EL (cell line): ENCODE measurements at places on chromosomes 3 and 15.

DNA sequence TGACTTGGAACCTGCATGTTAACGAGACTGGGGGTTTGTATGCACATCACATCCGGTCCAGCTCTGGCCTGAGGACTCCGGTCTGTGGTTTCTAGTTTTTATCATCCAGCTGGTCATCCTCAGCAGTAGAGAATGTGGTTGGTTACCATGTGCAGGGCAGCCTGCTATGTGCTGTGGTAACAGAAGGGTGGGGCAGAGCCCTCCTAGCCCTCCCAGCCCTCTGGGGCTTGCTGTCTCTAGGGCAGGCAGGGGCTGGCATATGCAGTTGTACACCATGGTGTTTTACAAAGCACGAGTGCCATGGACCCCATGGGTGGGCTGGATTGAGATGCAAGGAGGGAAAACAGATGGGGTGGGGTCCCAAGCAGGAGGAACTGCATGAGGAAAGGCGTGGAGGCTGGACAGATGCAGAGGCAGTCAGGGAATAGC is 70.2 kb downstream of the APBA2 start:
- DNase-seq = peak; percentile 86

DNA sequence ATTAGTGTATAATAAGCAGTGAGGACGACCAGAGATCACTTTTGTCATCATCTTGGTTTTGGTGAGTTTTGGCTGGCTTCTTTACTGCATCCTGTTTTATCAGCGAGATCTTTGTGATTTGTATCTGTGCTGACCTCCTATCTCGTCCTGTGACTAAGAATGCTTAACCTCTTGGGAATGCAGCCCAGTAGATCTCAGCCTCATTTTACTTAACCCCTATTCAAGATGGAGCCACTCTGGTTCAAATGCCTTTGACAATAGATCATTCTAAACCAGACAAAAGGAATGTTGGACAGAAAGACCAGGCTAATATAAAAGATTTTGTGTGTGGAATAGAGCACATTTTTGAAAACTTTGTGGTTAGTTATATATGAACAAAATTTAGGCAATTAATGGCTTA is 618.5 kb upstream of the BCHE start:
- no peak for DNase-seq

- DNase-seq = no peak
These were observed 61.0 kb downstream of the PLXNA1 start for GRCh38 chr3:127043731-127044510.

DNA sequence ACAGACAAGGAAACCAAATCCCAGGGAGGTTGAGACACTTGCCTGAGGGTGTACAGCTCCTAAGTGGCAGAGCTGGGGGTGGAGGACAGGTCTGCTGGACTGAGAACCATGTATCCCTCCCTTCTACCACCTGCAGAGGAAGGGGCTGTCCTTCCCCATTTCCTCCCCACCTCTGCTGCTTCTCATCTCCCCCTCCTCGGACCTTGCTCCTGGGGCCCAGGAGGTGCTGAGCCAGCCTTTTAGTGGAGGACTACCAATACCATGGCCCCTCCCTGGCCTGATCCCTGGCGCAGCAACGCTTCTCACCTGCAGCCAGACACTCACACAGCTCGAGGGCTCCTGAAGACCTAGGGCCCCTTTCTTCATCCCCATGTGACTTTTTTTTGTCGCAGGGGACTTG is 50.4 kb downstream of the IDH2 start:
- DNase-seq = no peak

- no peak for DNase-seq
These were observed 287.1 kb upstream of the SUCLG2 start for GRCh38 chr3:67941433-67942030.

DNA sequence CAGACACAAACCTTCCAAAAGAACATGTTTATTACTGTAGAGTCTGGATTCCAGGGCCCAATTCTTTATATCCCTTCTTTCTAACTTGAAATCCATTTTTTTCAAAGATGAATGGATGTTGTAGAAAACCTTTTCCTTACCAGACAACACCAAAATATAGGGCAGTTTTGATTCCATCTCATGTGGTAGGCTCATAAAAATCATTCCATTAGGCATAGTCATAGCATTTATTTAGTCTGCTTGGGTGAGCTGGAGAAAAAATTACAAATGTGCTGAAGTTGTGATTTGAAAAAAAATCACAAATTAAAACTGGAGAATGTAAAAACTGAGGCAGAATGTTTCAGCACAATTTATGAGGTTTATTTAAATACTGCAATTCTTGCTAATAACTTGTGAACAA is 199.3 kb upstream of the TBC1D5 start:
- peak; percentile 1 for DNase-seq

DNA sequence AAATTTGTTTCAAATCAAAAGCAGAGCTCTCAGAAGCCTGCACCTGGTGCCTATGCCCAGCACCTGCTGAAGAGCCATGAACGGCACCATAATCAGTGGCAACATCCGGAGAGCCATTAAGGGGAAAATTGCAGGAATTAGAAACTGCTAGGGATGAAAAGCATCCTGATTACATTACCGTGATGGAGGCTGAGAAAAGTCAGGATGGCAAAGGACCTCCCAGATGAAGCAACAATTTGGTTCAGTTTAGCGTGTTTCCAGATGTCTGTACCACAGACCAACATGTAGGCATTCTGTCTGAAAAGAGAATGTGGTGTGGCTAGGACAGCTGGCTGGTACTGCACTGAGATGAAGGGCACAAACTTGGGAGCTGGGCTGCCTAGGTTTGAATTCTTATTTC is 106.1 kb downstream of the EOMES start:
- DNase-seq = no peak

DNA sequence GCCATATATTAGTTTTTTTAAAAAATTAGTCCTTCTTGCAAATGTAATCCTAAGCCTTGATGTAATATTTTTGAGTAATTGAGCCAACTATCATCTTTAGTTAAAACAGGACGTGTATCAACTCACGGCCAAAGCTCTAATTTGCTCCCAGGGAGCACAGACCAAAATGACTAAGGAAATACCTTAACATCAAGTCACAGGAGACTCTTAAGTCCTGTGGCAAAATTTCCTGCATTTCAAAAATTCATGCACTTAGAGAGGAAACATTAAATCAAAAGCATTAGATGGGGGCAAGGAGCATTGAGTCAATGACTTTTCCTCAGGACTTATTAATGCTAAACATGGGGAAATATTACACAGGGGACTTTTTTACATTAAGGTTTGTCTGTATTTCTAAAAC is 276.0 kb downstream of the MFSD1 start:
- peak; percentile 93 for DNase-seq

DNA sequence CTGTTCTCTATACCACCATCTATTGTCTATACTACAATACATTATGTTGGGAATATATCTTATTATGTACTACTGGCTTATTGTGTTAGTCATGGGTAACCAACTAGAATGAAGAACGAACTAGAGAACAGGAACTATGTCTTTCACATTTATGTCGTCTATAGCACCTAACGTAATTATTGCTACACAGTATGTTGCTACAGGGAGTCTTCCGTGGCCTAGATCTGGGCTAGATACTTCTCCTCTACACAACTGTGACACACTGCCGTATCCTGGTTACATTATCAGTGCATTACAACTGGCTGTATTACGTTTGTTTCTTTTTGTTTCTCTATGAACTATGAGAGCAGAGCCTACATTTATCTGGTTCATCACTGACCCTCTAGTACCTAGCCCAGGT is 34.0 kb downstream of the SCG5 start:
- DNase-seq = no peak

GRCh38 chr3:146386936-146387335 is 82.4 kb downstream of the PLSCR2 start:
- no peak for DNase-seq

DNA sequence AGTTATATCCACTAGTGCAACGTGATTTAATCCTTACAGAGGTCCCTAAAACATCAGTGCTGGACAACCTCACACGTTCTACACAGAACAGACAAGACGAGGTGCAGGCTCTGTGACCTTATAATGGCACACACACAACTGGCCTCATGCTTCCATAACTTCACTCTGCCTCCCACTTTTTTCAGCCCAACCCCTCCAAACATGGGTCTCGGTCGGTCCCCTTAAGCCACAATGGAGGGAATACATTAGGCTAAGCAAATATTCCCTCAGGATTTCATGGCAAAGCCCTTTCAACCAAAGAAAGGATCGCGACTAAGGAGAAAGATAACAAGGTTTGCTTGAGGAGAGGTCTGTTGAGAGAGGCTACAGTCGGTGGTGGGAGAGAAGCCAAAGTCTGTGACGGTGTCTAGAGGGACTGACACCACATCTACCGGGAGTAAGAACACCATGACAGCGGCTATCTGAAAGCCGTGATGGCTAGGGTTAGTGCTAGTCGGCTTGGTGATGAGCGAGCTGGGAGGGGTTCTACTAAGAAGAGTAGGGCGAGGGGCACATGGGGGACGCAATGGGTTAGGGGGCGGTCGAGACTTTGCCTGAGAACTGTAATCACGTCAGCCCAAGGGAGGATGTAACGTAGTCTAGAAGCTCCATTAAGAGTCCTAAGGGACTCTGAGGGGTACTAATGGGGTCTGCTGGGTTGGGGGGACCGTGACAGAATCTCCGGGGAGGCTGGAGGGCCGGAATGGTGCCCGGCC is 1.0 kb downstream of the MYO9A start:
- DNase-seq = peak; percentile 29

GRCh38 chr3:197874064-197874463 is 75.9 kb upstream of the RPL35A start:
- DNase-seq = no peak

DNA sequence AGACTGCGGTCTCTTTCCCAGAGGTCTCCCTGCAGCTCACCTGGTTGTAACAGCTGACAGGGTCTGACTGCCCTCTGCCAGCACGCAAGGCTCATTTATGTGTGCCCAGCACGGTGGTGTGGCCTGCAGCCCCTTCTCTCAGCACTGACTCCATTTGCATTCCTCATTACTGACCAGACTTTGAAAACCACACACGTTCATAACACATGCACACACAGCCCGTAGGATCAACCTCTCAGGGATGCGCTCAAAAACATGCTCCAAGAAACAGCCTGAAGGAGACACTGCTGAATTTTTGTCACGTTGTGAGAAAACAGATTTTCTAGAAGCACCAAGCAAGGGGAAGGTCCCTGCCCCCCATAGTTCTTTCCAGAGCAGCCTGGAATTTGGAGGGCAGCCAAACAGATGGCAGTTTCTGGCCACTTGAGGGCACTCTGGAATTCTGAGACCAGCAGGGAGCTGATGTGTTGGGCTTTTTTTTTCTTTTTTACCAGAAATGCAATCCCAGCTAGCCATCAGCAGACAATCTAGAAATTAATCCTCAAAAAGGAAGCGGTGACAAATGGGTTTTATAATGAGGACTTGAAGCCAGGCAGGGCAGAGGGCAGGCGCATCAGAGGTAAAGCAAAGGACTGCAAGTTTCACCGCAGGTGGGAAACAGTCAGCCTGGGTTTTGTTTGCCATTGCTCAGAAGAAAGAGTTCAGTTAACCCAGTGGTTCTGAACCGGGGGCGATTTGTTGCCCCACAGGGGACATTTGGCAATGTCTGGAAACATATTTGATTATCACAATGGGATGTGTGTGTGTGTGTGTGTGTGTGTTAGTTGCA is 170.5 kb upstream of the PROK2 start:
- peak; percentile 78 for DNase-seq

DNA sequence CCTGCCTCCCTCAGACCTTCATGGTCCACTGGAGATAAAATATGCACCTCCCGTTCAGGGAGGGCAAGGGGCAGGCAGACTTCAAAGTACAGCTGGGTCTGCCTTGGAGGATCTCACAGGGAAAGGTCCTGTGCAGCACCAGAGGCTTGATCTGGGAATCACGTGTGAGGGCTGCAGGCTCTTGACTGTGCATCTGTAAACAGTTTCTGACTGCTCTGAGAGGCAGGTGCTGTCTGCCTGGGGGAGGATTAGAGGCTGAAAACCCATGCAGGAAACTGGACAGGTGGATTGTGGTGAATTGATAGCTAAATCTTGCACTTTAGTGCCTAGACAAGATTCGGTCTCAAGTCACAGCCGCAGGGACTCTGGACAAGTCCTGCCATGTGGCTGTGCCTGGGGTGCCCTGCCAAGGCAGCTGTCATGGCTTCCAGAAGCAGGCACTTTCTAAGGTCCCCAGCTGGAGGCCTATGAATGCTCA is 239.3 kb downstream of the EPHB1 start:
- no peak for DNase-seq

DNA sequence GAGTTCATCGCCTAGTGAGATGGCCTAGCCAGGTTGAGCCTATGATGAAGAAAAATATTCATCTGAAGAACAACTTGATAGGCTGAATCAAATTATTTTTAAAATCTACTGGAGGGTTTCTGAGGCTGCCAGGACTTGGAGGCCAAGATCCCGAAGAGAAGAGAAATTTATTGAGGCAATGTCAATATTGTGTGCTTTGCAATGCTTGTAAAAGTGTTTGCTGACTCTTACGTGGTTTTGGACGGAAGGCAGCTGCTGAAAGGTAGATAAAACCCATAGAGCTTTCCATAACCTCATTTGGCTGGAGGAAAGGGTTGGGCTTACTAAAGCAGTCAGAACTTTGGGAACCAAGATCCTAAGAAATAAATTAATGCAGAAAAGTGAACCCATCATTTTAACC is 361.0 kb upstream of the IL12A start:
- DNase-seq = no peak

- no peak for DNase-seq
These were observed 26.9 kb upstream of the TJP1 start for GRCh38 chr15:29849218-29849617.

- DNase-seq = no peak
These were observed 228.8 kb upstream of the BHLHE40 start for GRCh38 chr3:4750306-4750968.

DNA sequence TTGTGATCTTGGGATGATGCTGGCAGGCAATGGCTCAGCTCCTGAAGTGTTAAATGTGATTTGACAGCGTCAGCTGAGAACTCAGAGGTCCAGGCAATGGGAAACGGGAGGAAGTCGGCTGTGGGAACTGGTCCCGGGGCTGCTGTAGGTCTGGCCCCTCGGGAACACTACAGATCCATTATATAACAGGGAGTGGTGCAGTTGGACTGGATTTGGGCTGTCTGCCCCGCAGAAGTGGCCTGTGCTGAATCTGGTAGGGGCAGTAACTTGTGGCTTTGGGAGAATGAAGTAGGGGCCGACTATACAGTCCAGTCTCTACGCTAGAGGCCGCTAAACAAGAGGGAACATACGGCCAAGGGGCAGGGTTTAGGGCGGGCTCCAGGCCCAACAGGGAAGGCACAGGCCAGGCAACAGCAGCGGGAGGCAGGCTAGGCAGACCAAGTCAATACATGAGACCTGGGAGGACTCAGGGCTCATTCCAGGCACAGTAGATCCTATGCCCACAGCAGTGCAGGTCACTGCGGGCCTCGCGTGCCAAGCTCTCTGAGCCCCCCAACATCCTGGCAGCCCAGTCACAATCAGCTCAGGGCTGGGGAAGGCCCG is 20.3 kb upstream of the IL16 start:
- DNase-seq = no peak

GRCh38 chr15:25931851-25932250 is 68.7 kb upstream of the ATP10A start:
- no peak for DNase-seq
